ENCODE measurements at places on chromosomes 7 and 10.
A peak's percentile ranks its signal among the peaks of the same experiment; 100 is the strongest.

DNA sequence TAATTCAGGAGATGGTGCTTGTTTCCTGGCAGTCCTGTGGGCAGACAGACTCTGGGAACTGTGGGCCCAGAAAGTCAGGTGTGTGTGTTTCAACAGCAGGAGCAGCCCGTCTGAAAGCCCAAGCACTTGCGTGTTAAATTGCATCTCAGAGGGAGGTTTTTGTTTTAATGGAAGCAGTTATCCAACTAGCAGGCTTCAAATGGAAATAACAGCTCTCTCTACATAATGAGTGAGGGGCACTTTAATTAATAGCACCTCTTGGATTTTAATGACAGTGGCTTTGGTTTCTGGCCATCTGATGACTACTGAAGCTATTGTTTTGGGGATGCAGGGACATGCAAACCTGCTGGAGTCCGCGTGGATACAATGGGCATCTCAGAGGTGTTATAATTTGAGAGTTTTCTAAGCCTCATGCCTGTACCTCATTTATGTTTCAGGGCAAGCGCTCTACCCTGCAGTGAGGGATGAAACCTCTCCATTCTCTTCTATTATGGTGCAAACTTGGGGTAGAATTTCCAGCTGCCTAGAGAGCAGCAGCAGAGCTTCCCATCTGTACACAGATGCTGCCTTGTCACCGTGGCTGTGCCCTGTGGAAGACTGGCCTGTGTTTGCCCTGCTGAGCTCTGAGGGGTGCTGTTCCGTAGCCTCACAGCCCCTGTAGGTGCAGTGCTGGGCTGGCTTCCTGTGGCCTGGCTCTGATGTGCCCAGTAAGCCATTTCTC, 206.6 kb upstream of the GPR26 start:
- no peak for DNase-seq

DNA sequence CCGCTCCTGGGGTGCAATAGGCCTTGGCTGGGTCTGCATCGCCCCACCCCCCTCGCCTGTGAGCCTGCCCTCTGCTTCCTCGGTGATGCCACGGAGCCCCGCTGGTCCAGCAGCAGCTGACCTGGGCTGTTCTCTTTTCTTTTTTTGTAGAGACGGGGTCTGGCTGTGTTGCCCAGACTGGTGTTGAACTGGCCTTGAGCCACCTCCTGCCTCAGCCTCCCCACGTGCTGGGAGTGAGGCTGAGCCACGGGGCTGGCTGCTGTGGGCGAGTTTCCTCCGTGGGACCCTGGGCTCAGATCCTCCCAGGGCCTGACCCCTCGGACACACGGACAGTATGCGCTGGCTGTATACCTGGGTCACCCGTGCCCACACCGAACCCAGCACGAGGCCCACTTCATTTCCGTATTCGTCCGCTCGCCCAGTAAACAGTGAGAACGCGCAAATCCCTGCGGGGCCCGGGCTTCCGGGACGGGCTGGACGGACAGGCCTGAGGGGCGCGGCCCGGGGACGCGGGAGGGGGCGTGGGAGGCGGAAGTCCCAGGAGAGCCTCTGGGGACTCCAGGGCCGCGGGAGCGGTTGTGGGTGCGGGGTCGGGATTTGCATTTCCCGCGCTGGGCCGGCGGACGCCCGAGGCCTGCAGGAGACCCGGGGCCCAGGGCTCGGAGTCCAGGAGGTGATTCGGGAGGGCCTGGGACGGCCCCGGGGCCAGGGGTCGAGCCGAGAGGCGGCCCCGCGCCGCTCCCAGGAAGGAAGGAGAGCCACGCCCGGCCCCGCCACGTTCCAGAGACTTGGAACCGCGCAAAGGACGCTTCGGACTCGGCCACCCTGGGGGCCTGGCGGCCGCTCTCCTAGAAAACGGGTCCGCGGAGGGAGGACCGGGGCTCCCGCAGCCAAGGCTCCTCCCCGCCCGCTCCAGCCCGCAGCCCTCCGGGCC, 57.7 kb upstream of the DNAJB6 start:
- no peak for DNase-seq

- DNase-seq, result no peak
Observed at GRCh38 chr7:73986158-73986631, 41.8 kb upstream of the ELN start.

DNA sequence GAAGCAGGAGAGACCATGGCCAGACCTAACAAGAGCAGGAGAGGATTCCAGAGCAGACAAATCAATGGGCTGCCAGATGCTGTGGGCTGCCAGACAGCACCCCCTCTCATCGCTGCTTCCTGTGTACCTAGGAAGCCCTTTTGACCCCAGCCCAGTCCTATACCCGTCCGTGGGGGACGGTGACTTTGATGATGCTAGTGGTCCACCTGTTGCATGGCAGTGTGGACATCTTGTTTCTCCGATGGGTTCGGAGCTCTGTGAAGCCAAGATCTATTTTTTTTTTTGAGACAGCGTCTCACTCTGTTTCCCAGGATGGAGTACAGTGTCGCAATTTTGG, 18.2 kb upstream of the GDI2 start:
- no peak for DNase-seq

DNA sequence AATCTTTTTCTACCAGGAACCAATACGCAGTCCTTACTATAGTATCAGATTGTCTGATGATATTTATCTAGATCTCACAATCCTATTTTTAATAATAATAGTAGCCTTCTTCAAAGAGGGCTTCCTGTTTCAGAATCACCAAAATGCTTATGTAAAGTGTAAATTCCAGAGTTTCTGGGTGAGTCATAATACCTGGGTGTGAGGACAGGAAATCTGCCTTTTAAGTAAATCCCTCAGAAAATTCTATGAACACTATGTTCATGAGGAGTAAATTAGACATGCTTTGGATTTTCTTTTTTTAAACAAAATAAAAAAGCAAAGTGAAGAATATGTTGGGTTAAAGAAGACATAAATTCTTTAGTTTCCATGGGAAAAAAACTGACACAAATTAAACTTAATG, 20.5 kb downstream of the DKK1 start:
- DNase-seq, result no peak

DNA sequence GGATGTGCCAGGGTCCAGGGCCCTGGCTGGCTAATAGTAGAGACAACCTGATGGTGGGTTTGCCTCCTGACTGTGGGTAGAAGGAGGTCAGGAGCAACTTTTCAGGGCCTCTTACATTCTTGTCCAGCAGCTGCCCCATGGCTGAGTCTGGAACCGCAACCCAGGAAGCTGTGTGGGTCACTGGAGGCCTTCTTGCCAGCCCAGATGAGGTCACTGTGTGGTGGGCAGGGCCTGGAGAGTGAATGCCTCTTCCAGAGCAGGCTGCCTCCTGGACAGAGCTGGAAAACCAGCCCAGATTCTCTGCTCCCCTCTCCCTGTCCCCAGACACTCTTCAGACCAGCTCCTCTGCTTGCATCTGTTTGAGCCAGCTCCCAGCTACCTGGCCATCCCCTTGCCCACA, 43.5 kb upstream of the LEP start:
- no peak for DNase-seq

GRCh38 chr10:124542336-124542735, 80.7 kb downstream of the LHPP start:
- no peak for DNase-seq

DNA sequence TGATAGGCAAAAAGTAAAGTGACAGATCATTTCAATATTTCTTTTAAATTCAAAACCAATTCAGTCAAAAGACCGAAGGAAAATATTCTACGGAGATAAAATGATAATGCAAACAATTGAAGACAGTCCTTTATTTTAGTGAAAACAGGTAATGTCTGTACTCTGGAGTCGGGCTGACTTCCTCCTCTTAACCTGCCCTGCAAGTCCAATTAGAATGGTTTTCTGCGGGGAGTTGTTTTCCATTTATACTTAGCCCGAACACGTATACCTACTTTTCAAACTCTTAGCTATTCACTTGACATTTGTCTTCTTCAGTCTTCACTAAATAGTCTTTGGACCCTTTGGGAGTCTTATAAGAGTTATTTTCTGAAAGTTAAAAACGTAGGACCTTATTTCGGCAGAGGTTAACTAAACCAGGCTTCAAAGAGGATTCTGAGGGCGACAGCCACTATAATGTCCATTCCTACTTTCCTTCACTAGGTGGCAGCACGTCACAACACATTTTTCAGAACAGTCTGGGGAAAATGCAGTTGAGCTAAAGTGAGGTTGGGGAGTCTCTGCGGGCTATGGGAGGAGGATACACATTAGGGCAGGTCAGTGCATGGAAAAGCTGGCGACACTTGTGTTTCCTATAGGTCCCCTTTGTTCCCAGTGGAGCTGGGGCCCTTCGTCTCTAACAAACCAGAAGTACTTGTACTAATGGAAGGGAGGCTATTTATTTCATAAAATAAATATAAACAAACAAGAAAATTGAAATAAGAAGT, 472.0 kb downstream of the KCNMA1 start:
- DNase-seq, result peak; percentile 32

Data from RPMI8226 (cell line).